Large intestine (tissue), 12 donors: ENCODE measurements at places on chromosomes 1 and 21. TPM values are rescaled to one million over a fixed set of nuclear protein-coding genes. Genes with fewer than 3 reads are reported as not detected.

Gene C1QC
- 79.1 TPM for polyA plus RNA-seq

GRCh38 chr1:234322979-234323378 is 50.3 kb upstream of the COA6 start:
- peak; percentile 9 for DNase-seq

DNA sequence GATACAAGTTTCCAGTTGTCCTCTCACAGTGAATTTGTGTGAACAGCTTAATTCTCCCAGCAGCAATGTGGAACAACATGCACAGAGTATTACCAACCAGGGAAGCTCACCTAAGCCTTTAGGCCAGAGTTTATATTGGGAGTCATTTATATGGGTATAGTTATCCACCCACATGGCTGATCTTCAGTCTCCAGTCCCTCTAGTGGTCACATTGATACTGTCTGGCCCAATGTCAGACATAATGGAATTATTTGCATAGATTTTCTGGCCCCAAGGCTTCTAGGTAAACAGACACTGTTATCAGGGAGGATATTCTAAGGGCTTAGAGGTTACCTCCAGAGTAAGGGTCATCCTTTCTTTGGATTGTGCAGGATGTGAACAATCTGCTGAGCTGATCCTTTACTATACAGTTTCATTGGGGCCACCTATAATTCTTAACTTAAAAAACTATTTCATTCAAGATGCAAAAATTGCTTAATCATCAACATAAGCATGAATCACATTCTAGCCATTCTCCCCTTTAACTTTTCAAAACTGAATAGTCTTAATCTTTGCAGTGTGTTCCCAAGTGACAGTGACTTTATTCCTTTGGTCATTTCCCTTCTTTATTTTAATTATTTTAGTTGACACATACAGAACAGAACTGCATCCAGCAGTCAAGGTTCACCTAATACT is 210.9 kb downstream of the LTN1 start:
- no peak for DNase-seq

DNA sequence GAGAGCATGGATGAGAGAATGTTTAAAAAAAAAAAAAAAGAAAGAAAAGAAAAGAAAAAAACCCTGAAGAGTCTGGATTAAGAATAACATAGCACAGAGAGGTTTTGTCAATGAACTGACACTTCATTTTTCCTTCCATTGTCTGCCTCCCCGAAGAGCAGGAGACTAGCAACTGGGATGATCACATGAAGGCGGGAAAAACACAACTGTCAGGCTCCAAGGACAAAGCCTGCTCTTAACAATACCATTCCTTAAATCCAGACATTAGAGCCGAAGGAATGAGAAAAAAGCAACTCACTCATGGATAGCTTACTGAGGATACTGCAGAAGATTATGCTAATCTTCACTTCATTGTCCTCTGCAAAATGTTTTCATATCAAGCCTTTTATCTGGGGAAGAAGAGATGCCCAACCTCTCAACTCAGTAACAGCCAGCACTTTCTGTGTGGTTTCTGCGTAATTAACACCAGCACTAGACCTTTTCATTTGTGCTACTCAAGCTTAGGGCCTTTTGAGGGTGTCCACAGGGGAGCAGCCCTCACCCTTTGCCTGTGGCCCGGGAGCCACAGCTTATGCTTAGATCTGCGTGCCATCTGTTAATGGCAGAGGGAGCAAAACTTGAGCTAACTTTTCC is 182.3 kb downstream of the BARHL2 start:
- no peak for DNase-seq
